ENCODE measurements at places on chromosomes 16 and 17.

- DNase-seq, result peak; percentile 93
Measured at GRCh38 chr17:21098934-21099689, 27.7 kb upstream of the DHRS7B start.

GRCh38 chr17:338442-339192 is 14.0 kb downstream of the RPH3AL start:
- no peak for DNase-seq

GRCh38 chr16:69938981-69939820 is 11.9 kb upstream of the CLEC18A start:
- DNase-seq, result no peak

DNA sequence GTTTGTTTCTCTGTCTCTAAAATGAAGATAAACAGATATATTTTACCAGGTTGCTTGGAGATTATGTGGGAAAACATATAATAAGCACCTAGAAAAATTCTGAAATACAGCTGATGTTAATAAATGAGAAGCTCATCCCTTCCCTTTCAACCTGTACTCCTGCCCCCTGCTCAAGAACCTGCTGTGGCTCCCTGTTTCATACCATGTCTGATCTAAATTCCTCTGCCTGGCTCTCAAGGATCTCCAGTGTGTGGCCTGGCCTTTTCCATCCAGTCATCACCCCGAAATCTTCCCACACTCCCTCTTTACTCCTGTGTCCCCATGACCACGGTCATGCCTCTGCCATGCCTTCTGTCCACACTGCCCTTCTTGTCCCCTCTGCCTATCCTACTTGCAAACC is 19.4 kb upstream of the DLX4 start:
- no peak for DNase-seq

GRCh38 chr16:1666316-1666715 is 11.8 kb upstream of the JPT2 start:
- no peak for DNase-seq

DNA sequence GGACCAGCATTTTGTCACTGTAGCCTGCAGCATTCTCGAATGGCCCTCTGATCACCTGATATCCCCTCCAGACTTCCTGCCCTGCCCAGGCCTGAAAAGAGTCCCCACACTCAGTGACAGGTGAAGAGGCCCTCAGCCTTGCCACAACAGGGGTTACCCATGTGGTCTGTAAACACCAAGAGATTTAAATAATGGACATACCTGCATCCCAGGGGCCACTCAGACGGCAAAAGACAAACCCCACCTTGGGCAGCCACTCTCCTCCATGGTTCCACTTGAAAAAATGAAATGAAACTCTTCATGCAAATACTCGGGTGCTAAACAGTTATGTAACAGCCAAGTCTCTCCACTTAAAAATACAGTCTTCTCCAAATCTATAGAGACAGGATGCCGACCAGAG is 22.9 kb upstream of the PECAM1 start:
- no peak for DNase-seq

- DNase-seq, result no peak
Measured at GRCh38 chr16:10987361-10988163, 43.2 kb downstream of the CLEC16A start.

DNA sequence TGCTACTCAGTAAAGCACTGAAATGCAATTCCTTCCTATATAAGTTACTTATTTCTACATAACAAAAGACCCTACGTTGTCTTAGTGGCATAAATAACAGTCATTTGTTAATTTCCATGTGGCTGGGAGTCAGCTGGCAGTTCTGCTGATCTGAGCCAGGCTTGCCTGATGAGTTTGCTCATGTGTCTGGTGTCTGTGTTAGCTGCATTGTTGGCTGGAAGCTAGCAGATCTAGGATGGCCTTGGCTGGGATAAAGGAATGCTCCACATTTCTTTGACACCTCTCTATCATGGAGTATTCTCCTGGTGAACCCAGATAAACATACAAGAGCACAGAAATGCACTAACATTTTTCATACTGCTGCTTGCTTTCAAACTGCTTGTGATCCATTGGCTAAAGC is 264.4 kb upstream of the MON1B start:
- DNase-seq, result no peak
